ENCODE measurements at places on chromosomes 7 and 10. TPM values are rescaled to one million over a fixed set of nuclear protein-coding genes. Genes with fewer than 3 reads are reported as not detected.

Gene C10orf53
- total RNA-seq: not detected

Gene RGR
- not detected for total RNA-seq

Gene PRKAR2B
- 37.6 TPM for total RNA-seq

Gene VSIR
- 25.6 TPM for total RNA-seq

Gene ITPRID1
- not detected for total RNA-seq

Gene EGR2
- under 0.01 TPM for total RNA-seq

Gene AEBP1
- 27.3 TPM for total RNA-seq

Gene UNCX
- total RNA-seq: not detected

Gene PVRIG
- not detected for total RNA-seq

Gene OR6B1
- not detected for total RNA-seq

Gene PPP2R2D
- 19.6 TPM for total RNA-seq

Gene CYP3A5
- not detected for total RNA-seq

Data from bladder microvascular endothelial cell (primary cell).